ENCODE measurements at places on chromosomes 13 and 19. TPM values are rescaled to one million over a fixed set of nuclear protein-coding genes. Genes with fewer than 3 reads are reported as not detected.

CDX2 gene
- not detected for total RNA-seq

NLRP4 gene
- not detected for total RNA-seq

GRCh38 chr13:99383946-99384345, 76.7 kb upstream of the GPR183 start:
- no peaks in the 10 kb centered on the region for H3K4me1 ChIP-seq
- no peaks in the 10 kb centered on the region for H3K27me3 ChIP-seq
- peaks cover 9% of the 10 kb centered on the region for H3K36me3 ChIP-seq
- no peak overlapping the region for H3K27ac ChIP-seq
- no peak overlapping the region for H3K4me3 ChIP-seq
- DNase-seq = no peak

- H3K27me3 ChIP-seq = no peaks in the 10 kb centered on the region
- no peaks in the 10 kb centered on the region for H3K4me1 ChIP-seq
- H3K36me3 ChIP-seq = no peaks in the 10 kb centered on the region
- no peak overlapping the region for H3K27ac ChIP-seq
- no peak overlapping the region for H3K4me3 ChIP-seq
- DNase-seq = peak; percentile 30
Observed at GRCh38 chr13:24644036-24644435, 36.2 kb upstream of the ATP12A start.

SLC7A10 gene
- total RNA-seq = not detected

DNA sequence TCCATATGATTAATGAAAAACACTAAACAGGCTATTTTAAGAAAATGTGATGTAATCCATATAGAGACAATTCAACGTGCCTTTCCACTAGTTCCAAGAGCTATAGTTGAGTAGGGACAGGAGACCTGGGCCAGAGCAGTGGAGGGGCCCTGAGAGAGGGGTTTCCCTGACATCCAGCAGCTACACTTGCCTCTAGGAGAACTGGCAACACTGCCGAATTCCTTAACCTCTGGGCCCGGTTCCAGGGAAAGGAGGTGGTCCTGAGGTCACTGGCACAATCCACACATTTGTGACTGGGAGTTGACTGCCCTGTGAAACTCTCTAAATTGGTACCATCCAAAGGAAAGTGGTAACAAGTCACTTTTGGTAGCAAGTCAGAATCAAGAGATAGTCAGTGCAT, 264.4 kb downstream of the DCLK1 start:
- H3K4me3 ChIP-seq = no peak overlapping the region
- no peaks in the 10 kb centered on the region for H3K36me3 ChIP-seq
- H3K27ac ChIP-seq = no peak overlapping the region
- DNase-seq = no peak

DNA sequence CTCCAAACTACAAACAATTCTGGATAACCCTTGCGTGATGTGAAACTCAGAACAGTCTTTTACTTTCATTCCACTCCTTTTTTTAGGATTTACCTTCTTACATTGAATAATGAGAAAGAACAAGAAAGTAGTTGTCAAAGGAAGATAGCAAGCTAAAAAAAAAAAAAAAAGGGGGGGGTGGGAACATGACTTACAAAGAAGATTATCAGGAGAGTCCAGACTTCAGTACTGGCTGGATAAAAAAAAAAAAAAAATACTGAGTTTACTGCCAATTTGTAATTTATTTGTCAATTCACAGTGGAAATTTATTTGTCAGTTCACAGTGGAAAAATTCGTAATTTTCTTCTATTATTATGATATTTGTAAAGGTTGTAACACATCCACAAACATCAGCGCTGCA, 792.4 kb upstream of the SLITRK5 start:
- H3K36me3 ChIP-seq = no peaks in the 10 kb centered on the region
- H3K27ac ChIP-seq = no peak overlapping the region
- DNase-seq = no peak
- no peaks in the 10 kb centered on the region for H3K4me1 ChIP-seq
- no peaks in the 10 kb centered on the region for H3K27me3 ChIP-seq

DNA sequence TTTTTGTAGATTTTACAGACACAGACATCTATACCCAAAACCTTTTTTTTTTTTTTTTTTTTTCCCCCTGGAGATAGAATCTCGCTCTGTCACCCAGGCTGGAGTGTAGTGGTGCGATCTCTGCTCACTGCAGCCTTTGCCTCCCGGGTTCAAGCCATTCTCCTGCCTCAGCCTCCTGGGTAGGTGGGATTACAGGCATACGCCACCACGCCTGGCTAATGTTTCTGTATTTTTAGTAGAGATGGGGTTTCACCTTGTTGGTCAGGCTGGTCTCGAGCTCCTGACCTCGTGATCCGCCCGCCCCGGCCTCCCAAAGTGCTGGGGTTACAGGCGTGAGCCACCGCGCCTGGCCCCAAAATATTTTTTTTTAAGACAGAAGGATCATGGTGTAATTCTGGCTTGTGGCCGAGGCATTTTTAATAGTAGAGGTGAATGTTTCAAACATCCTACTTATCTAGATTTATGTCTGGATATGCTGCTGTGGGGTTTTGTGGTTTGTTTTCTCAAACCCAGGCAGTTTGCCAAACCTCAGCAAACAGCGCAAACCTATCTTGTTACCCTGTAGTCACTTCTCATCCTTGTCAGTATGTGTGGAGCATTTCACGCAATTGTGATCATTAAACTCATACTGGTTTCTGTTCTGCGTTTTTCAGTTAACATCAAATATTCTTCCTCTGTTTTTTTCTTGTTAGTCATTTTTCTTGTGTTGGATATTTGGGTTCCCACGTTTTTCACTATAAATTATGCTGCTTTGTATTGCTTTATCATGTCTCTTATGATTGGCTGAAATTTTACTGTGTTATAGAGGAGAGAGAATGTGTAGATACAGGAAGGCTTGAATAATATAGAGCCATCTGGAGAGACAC, 36.2 kb upstream of the GARRE1 start:
- DNase-seq = no peak
- H3K27me3 ChIP-seq = no peaks in the 10 kb centered on the region
- peaks cover 24% of the 10 kb centered on the region for H3K4me1 ChIP-seq
- no peak overlapping the region for H3K4me3 ChIP-seq
- H3K36me3 ChIP-seq = peaks cover 44% of the 10 kb centered on the region
- peak overlapping the region; percentile 27 for H3K27ac ChIP-seq

DNA sequence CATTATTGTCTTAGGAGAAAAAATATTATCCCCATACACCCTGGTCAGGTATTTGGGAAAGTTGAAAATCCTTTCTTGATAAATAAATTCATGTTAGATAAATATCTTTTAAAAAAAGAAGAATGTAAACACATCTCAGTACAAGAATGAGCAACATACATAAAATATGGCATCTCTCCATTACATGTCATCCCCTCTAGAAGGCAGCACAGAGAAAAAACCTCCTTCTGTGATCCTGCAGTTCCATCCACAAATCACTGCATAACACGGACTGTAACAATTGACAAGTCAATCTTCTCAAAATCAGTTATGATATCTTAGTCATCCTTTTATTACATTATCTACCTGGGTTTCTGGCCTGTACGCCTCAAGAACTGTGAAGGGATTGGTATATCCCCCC, 683.9 kb upstream of the KLHL1 start:
- no peak overlapping the region for H3K27ac ChIP-seq
- DNase-seq = no peak

- DNase-seq = no peak
- peaks cover 8% of the 10 kb centered on the region for H3K4me1 ChIP-seq
- no peak overlapping the region for H3K4me3 ChIP-seq
- H3K36me3 ChIP-seq = no peaks in the 10 kb centered on the region
- H3K27me3 ChIP-seq = no peaks in the 10 kb centered on the region
- no peak overlapping the region for H3K27ac ChIP-seq
Observed at GRCh38 chr19:13751436-13751835, 12.9 kb upstream of the MRI1 start.

- H3K4me1 ChIP-seq = peaks cover 10% of the 10 kb centered on the region
- no peak for DNase-seq
Observed at GRCh38 chr13:99043831-99044231, 66.0 kb upstream of the DOCK9 start.

- H3K36me3 ChIP-seq = no peaks in the 10 kb centered on the region
- H3K4me1 ChIP-seq = peaks cover 84% of the 10 kb centered on the region
- peak overlapping the region; percentile 86 for H3K27ac ChIP-seq
- peak; percentile 68 for DNase-seq
Observed at GRCh38 chr19:14114854-14115253, 2.7 kb downstream of the PRKACA start.

GRCh38 chr19:7391218-7391670, 42.5 kb downstream of the ARHGEF18 start:
- DNase-seq = no peak
- H3K36me3 ChIP-seq = no peaks in the 10 kb centered on the region
- peaks cover 11% of the 10 kb centered on the region for H3K4me1 ChIP-seq
- H3K27me3 ChIP-seq = no peaks in the 10 kb centered on the region
- H3K27ac ChIP-seq = no peak overlapping the region

SIGLECL1 gene
- total RNA-seq = not detected

CACNA1A gene
- total RNA-seq = 0.79 TPM

DNA sequence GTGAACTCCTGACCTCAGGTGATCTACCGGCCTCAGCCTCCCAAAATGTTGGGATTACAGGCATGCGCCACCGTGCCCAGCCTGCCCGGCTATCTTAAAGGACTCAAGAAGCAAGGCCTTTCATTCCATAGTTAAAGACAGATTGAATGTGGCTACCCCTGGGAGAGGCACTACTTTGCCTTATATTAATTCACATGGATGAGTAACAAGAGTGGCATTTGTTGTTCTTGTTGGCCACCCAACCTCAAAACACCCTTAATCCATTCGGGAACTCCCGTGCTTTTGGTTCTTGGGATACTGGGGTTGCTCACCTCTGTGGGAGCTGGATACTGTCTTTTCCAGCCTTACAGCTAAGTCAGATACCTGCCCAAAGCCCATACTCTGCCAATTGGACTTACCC, 34.4 kb upstream of the ABCC4 start:
- no peaks in the 10 kb centered on the region for H3K4me1 ChIP-seq
- H3K4me3 ChIP-seq = no peak overlapping the region
- H3K36me3 ChIP-seq = no peaks in the 10 kb centered on the region
- DNase-seq = no peak
